Activated T-cell treated with anti-CD3 and anti-CD28 coated beads, Interleukin-2, amount 50 U/mL, for 24 hours (primary cell): ENCODE measurements at places on chromosomes 12 and 14.

GRCh38 chr12:119175081-119175480 lies 3.6 kb upstream of the HSPB8 start:
- no peak for DNase-seq

DNA sequence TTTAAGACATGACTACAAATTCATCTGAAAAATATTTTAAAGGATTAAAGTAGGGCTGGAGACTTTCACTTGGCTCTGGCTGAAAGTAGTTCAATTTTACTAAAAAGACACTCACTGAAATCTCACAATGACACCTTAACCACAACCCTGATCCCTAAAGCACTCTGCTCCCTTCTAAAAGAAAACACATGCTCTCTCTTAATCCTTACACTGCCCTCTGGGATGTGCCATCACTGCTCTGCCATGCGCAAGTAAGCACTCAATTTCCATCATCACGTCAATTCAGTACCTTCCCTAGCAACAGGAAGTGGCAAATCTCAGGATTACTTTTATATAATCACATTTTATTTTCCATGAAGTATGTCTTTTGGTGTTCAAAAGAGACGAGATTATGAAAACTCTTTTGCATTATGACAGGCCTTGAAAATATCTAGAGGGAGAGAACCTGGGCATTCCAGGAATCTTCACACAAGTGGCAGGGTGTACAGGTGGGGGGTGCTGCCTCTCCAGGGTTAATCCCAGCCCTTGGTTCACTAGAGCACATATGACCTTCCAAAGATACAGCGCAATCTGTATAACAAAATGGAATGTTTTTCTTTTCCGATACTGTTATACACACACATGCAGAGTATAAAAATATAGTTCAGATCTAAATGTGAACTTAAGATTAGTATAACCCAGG lies 7.3 kb downstream of the ATG14 start:
- no peak for DNase-seq

GRCh38 chr12:131049002-131049401 lies 95.3 kb downstream of the ADGRD1 start:
- no peak for DNase-seq

DNA sequence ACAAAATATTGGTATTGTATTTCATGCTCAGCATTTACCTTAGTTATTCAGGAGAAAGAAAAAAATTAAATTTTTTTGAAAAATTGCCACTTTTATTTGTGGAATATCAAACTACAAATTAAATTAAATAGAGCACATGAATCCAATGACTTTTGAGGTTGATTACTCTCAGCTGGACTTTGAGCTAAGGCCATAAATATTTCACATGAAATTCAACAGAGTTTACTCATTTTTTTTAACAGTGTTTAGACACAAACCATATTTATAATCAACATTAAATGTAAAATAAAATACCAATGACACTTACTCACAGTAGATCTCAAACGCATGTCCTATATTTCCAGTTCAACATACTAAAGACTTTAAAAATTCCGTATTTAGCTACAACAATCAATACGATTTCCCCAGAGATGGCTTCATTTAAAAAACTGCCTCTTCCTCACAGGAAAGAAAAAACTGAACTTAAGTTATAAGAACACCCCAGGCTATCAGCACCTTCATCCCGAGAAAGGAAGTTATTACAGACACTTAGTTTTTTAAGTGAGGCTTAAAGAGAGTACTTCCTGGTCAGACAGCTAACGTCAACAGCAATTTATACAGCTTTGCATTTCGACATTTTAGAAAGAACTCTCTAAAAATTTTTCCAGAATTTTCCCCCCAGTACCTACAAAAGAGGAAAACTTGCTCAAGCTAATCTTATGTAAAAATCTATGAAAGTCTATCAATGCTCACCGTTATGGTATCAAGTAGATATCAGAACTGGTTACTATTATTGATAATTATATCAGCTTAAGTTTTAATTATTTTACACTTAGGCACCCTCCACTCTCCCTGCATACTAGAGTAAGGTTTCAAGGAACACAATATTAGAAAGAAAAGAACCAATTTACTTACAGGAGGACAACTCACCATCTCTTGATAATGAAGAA lies 13.8 kb downstream of the TAOK3 start:
- DNase-seq, result no peak

GRCh38 chr12:70854881-70855568 lies 65.5 kb downstream of the PTPRR start:
- no peak for DNase-seq

GRCh38 chr12:93737457-93738198 lies 60.5 kb downstream of the CRADD start:
- no peak for DNase-seq

- DNase-seq, result no peak
Measured at GRCh38 chr12:123548107-123548506, 14.6 kb upstream of the RILPL1 start.

DNA sequence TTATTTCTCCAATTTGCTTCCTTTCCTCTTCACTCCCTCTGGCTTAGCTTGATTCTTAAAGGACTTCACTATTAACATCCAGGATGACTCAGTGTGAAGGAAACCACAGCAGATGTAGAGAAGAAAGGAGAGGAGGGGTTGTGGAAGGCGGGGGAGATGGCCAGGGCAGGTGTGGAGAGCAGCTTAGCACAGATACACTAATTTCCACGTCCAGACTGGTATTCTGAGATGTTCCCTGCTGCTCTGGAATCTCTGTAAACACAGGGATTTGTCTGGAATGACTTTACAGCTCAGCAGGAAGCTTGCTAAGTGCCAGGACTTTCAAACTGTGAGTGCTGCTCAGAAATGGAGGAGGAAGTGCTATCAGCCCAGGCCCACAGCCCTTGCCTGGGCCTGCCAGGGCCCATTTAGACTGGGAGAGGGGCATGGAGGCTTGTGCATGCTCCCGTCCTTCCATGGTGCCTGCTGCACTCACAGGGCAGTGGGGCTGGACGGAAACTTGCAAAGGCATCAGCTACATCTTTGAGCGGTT lies 202.5 kb upstream of the DDHD1 start:
- DNase-seq, result no peak

DNA sequence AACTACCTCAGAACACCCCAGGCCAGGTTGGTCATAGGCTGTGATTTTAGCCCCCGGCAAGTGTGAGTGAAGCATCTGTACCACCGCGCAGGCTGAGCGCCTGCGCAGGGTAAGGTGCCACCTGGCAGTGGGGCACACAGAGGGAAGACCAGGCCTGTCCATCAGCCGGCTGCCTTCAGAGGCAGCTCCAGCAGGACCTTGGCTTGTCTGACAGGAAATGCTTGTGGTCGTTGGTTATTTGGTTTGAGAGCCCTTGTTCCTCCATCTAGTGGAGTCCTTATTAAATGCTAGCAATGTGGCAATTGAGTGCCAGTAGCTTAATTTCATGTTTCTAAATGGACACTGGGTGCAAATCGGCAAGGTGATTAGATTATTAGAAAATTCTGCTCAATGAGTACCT lies 27.5 kb downstream of the SLC25A29 start:
- no peak for DNase-seq

DNA sequence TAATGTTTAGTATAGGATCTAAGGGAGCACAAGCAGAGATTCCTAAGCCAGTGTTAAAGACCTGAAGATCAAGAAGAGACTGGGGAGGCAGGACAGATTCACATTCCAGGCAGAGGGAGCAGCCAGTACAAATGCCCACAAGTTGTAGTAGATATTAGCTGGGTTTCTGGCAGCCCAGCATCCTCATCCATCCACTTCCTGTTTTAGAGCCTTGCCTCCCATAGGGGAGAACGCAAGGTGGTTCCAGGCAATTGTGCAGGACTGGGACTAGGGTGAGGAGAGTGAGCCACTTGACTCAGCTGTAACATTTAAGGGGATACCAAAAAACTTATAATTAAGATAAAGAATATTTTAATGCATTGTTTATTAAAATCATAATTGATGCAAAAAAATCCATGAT lies 71.3 kb upstream of the PSMA6 start:
- DNase-seq, result no peak

DNA sequence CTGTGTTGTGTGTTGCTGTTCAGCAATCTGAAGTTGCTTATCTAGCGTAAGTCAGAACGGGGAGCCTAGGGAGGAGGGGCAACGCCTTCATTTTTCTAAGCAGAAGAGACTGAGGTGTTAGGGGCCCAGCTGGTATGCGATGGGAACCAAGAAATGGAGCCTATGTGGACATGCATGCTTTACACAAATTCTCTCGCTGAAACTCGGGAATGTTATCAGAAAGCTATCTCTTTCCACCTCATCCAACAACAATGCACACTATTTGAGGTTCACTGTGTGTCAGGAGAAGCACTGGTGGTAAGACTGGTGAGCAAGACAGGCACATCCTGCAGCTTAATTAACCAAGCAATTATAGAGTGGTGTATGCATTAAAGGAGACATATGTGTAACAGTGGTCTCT lies 89.7 kb downstream of the NRXN3 start:
- DNase-seq, result no peak

DNA sequence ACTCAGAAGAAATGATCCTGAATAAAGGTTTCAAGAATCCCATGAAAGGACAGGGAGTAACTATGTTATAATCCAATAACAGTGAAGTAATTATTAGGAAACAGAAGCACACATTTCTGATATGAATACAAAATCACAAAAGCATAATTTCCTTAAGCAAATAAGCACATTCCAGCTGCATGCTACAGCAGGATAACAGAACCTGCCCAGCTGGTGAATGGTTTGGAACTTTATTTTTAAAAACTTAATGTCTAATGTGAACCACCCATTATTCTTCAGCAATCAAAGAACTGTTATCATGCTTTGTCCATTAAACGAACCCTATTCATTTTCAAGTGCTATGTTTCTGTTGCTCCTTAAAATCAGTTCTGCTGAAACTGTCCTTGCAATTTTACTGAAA lies 13.4 kb downstream of the SPTLC2 start:
- DNase-seq, result no peak

DNA sequence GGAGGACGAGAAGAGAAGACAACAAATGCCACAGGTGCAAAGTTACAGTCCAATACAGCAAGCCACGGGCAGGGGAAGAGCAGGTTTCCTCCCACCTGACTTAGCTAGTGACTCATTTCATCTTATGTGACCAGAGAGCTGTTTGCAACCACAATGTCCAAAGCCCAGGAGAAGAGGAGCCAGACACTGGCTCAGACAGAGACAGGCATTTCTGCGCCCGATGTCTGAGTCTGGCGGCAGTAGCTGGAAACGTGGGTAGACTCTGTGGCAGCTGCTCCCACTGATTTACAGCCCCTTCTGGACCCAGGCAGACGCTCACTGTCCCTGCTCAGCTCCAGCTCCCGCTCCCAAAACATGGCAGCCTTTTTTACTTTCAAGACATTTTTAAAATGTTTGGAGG lies 60.0 kb downstream of the CHGA start:
- no peak for DNase-seq

DNA sequence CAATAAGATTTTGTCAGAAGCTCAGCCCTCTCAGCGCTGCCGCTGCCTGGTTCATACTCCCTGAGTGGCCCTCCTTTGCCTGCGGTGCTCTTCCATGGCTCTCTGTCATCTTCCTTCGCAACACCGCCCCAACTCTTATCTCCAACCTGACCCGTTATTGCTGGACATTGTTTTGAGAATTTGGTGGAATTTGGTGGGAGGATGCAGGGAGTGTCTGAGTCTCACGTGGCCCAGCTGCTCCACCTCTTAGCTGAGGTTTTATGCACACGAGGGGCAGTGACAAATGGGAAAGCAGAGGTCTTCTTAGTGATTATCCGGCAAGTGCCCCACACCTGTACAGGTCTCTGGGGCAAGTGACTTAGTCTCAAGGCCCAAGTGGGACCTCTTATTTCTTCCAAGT lies 97.5 kb upstream of the RPH3A start:
- no peak for DNase-seq

DNA sequence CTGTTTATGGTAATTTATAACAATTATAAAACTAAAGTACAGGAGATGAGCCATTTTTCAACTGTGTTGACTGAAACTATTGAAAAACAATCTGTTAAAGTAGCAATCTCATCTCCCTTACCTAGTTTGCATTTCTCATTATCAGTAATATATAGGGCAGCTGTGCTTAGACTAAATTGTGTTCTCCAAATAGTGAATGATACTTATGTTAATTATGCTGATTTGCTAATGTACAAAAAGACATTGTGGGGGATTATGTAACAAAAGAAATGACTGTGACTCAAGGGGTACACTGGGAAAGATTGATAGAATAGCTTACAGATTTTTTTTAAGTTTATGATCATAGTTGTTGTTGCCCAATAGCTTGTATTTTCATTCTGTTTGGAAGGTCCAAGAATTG lies 207.7 kb downstream of the FUT8 start:
- DNase-seq, result no peak

GRCh38 chr12:22967171-22967570 lies 342.2 kb downstream of the ETNK1 start:
- no peak for DNase-seq
